SK-N-DZ (cell line): ENCODE measurements at places on chromosomes 7 and 10.
A peak's percentile ranks its signal among the peaks of the same experiment; 100 is the strongest.

DNA sequence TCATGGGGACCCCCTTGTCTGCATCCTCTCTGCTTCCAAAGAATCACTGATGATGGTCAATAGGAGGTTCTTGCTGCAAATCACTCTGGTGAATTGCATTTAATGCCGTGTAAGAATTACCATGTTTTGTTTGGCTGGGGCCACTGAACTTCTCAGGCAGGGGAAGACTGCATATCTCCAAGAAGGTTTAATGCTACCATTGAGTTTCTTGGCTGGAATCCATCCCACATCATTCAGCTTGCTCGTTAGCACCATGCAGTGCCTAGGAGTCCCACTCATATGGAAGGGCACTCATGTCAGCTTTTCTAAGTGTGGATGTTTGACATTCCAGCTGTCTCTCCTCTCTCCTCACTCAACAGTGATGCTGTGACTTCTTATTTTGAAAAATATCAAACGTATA lies 50.2 kb upstream of the BAMBI start:
- no peak for DNase-seq

- DNase-seq: no peak
These were observed 26.2 kb upstream of the EXOC6 start for GRCh38 chr10:92822060-92822634.

DNA sequence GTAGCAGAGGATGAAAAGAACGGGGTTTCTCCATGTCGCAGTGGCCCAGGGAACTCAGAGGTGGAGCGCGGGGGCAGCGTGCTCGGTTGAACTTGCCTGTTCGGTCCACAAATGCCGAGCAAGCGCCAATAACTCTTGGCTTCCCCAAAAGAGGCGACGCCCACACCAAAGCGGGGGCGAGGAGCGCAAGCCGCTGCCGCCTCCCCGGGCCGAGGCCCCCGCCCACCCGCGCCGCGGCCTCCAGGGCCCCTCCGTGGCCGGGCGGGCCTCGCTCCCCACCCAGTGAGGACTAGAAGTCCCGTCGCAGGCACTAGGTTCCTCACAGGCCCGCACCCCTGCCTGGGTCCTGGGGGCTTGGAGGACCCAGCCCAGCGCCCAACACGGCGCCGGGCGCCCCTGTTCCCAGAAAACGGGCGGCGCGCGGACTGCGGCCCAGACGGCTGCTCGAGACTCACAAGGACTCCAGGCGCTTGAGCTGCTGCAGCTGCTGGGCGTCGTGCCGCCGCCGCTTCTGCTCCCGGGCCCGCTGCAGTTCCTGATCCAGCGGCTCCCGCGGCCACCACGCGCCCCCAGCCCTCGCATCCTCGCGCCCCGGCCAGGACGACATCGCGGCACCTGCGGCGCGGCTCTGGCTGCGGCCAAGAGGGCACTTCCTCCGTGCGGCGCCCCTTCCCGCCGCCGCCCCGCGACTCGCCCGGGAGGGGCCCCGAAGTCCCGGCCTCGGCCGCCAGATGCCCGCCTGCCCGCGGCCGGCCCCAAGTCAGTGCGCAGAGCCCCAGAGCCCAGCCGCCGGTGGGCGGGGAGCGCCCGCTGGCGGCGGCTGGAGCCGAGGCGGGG lies 14.6 kb upstream of the FKBP9 start:
- DNase-seq: peak; percentile 82

DNA sequence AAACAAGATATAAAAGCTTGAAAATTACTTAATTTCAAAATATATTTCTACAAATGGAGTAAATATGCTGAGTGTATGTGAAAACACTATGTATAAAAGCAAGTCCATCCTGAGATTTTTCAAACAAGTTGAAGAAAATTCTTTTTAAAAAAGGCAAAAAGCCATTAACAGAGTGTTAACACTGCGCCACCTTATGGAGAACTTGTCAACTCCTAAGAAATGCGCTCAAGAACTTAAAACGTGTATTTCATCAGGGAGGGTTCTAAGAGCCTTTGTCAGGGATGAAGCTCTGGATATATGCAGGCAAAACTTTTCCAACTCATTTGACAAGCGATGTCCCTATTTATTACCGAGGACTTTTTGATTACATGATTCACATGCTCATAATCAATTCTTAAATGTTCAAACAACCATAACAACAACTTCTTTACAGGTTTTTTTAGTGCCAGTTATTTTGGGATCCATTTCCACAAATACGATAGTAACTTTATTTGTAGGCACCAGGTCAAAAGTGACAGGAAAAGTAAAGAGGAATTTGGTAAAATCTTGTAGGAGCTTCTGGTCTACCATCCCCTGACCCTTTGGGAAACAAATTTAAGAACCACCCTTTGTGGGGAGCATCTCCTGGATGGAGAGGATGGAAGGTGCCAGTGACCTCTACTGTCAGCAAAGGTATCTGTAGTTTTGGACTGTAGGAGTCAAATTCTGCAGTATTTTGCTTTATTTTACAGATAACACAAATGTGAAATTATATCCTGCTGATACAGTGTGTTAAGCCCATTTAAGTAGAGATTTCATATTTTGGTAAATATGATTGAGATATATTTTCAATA lies 23.2 kb downstream of the CALCR start:
- peak; percentile 19 for DNase-seq

DNA sequence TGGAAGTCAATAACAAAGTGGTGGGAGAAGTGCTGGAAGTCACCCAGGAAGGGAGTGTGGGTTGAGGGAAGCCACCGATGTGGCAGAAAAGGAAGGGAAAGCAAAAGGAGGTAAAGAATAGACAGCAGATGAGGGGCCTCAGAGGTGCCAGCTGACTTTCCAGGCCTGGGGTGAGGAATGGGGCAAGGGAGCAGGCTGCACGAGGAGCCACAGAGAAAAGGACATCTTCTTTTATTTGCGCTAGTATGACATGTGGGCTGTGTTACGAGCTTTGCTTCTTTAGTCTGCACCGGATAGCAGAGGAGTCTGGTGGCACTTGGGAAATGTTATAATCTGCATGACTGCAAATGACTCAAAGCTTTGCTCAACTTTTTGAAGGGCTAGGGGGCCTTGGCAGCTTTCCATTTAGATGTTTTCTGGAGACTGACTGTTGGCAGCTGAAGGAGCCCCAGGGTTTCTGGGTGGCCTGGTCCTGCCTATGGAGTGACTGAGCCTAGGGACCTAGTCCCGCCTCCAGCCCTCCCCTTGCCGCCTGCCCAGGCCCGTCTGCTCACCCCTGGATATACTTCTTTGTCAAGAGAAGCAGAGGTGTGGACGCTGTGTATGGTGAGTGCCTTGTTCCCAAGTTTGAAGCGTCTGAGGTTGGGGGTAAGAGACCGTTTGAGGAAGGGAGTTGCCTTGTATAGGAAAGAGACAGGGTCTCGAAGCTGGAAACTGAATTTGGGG lies 5.1 kb downstream of the PRXL2A start:
- no peak for DNase-seq

DNA sequence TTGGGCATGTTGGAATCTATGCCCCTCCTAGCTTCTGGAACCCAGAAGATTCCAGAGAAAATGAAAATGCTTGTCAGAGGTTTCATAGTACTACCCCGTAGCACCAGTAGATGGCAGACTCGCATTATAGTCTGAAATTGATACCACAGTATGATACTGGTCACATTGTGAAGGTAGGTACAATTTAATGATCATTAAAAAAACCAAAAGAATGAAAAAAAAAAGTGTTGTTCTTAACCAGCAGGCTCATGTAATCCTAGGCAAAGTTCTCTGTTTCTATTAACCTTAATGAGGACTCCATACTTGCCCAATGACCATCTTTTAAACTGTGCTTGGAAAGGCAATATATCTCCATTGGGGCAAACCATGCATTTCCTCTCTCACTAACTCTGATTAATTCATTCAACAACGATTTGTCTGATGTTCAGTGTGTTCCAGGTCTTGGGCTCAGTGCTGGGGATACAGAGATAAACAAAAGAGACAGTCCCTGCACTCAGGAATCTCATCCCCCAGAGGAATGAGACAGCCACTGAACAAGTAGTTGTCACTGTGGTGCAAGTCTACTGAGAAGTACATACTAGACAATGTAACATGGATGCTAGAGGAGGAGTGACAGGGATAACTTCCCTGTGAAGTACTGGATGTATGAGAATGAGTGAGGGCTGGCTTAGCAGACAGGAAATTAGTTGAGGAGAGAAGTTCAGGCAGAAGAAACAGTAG lies 223.5 kb upstream of the PHYHIPL start:
- peak; percentile 65 for DNase-seq

- DNase-seq: no peak
These were observed 9.2 kb upstream of the AQP1 start for GRCh38 chr7:30902466-30902865.

- no peak for DNase-seq
These were observed 573.4 kb downstream of the ETV1 start for GRCh38 chr7:13416071-13416470.

DNA sequence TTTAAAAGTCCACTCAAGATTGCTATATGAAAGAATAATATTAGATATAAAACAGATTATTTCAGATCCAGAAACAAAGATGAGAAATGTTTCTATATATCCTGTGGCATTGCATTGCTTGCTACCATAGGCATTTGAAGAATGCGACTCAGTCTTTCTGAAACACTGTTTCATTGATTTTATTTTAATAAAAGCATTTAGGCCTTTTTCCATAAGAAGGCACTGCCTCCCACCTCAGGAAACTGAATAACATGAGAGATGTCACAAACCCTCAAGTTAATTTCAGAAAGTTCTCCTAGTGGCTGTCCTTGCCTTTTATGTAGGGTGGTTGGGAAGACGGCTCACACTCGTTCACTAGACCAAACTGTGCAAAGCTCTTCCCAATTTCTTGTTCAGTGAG lies 23.3 kb downstream of the PRPS1L1 start:
- no peak for DNase-seq

- no peak for DNase-seq
These were observed 322.4 kb upstream of the GHITM start for GRCh38 chr10:83816942-83817341.

DNA sequence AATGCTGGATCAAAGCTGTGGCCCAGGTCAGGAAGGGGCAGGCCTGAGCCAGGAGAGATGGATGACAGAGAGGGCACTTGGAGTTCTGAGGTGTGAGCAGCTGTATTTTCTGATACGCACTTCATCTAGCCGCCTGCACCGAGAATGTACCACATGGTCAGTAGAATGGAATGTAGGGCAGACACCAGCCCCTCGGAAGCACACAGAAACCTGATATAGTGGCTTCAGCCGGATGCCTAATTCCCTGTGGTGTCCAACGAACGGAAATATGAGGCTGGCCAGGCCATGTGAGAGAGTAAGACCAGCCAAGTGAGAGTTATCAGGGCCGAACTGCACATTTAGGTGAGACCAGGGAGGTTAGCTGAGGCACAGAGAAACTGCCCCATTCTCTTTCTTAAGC lies 46.7 kb upstream of the PLCE1 start:
- DNase-seq: no peak

DNA sequence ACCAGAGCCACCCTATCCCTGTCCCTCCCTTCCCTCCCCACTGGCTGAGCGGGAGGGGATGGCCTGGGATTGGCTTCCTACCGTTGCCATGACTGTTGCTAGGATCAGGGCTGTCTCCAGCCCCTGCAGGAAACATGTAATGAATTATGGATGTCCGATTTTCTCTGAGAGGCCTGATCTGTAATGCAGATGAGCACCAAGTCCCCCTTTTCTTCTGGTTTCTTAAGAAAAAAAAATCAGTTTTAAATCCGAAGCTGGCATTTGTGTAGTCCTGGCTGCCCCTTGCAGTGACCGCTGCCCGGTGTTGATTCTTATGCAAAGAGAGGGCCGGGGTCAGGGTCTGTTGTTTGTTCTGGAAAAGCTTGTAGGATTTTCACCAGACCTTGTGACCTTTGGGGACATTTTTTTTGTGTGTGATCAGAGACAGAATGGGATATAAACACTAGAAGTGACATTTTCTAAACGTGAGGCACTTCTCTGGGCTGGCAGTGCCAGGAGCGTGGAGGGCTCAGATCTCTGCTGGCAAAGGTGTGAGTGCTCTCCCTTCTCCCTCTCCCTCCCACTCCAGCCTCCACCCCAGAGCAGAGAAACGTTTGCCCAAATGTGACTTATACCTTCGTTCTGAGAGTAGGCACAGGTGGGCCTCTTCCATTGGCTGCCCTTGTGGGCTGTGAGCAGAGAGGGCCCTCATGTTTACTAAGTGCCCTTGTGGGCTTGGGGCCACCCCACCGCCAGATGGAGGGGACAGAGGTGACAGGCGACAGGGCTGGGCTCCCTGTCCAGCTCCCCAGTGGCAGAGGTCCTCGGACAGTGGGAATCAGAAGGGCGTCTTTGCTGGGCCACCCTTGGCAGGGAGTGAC lies 127.5 kb downstream of the DNAJB6 start:
- DNase-seq: peak; percentile 64

- DNase-seq: no peak
These were observed 22.0 kb downstream of the SLC16A9 start for GRCh38 chr10:59687657-59688056.

DNA sequence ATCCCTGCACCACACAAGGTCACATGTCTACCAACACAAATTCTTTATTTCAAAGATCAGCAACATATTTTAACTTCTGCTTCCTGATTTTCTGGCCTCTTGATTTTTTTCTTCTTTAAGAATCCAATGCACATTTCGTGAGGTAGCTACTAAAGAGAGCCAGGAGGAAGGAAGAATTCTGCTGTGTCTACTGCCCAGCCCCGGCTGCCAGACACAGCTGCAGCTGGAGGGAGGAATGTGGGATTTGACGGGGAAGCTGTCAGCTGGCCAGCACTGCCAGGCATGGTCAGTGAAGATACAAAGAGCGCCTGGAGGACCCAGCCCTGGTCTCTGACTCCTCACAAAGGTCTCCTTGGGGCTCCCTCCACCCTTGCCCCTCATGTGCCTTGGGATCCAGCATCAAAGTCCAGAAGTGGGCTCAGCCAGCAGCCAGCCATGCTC lies 6.9 kb upstream of the AOC1 start:
- DNase-seq: no peak

GRCh38 chr10:99993701-99994689 lies 15.8 kb downstream of the DNMBP start:
- no peak for DNase-seq

GRCh38 chr7:34761206-34761605 lies 103.2 kb downstream of the NPSR1 start:
- DNase-seq: no peak

GRCh38 chr10:51800725-51801424 lies 101.5 kb upstream of the CSTF2T start:
- no peak for DNase-seq

DNA sequence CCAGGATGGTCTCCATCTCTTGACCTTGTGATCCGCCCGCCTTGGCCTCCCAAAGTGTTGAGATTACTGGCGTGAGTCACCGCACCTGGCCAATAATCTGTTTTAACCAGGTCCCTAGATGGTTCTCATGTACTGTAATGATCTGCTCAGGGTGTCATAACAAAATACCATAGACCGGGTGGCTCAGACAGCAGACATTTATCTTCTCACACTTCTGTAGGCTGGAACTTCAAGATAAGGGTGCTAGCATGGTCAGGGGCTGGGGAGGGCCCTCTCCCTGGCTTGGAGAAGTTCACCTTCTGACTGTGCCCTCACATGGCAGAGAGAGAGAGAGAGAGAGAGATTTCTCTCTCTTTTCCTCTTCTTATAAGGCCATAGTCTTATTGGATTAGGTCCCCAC lies 279.4 kb upstream of the LYZL1 start:
- DNase-seq: no peak
